ENCODE measurements at places on chromosomes 12 and 14. TPM values are rescaled to one million over a fixed set of nuclear protein-coding genes. Genes with fewer than 3 reads are reported as not detected.

Gene RPAP3
- 49.4 TPM for total RNA-seq

Gene KRT86
- 0.12 TPM for total RNA-seq

Gene KRT81
- not detected for total RNA-seq

Gene LRIG3
- 0.19 TPM for total RNA-seq

Gene ANKS1B
- total RNA-seq: 0.97 TPM
